ENCODE measurements at places on chromosomes 3 and 15.

- no peak for DNase-seq
Observed at GRCh38 chr3:196931828-196932587, 10.3 kb downstream of the NCBP2 start.

- DNase-seq: no peak
Observed at GRCh38 chr3:187706971-187707370, 4.6 kb upstream of the RTP2 start.

- DNase-seq: peak; percentile 98
Observed at GRCh38 chr3:31004025-31004678, 109.7 kb upstream of the GADL1 start.

DNA sequence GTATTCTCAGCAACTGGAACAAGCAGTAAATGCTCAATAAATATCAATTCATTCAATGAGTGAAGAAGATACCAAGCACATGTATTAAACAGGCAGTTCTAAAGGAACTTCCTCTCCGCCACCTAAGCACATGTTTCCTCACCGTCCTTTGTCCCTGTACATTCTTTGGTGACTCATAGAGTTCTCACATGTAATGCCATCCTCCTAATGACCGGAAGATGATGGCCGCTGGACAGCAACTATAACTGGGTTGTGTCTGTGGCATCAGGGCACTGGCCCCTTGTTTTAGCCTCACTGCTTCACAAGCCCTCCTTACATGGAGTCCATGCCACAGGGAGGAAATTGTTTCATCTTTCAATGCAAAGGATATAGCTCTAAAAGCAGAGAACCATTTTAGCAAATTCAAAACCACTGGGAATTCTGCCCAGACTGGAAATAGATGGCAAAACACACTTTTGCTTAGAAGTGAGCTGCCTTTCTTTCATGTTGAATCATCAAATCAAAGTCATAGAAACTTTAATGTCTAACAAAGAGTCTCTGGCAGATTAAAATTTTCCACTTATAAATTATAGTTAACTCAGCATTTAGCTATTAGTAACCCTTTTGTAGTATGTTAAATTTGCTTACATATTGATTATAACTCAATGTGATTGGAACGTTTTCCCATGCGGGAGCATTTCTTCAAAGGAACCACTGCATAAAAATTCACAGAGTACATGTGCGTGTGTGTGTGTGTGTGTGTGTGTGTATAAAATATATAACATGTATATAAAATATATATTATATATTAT, 74.1 kb downstream of the GAP43 start:
- peak; percentile 47 for DNase-seq

DNA sequence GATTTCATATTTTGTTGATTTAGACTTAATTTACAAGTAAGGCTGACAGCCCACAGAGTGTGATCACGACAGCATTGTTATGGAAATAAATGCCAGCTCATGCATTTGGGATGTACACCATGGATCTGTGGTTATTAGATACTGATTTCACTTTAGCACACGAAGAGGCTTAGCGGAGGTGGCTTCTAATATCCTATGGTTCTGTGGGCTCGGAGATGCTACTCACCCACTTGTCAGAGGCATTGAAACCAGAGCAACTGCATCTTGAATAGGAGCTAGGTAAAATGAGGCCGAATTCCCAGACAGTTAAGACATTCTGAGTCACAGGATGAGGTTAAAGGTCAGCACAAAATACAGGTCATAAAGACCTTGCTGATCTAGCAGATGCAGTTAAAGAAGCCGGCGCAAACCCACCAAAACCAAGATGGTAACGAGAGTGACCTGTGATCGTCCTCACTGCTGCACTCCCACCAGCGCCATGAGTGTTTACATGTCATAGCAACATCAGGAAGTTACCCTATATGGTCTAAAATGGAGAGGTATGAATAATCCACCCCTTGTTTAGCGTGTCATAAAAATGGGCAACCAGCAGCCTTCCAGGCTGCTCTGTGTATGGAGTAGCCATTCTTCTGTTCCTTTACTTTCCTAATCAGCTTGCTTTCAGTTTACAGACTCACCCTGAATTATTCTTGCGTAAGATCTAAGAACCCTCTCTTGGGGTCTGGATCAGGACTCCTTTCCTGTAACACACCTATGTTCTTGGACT, 117.5 kb downstream of the PGPEP1L start:
- peak; percentile 98 for DNase-seq

DNA sequence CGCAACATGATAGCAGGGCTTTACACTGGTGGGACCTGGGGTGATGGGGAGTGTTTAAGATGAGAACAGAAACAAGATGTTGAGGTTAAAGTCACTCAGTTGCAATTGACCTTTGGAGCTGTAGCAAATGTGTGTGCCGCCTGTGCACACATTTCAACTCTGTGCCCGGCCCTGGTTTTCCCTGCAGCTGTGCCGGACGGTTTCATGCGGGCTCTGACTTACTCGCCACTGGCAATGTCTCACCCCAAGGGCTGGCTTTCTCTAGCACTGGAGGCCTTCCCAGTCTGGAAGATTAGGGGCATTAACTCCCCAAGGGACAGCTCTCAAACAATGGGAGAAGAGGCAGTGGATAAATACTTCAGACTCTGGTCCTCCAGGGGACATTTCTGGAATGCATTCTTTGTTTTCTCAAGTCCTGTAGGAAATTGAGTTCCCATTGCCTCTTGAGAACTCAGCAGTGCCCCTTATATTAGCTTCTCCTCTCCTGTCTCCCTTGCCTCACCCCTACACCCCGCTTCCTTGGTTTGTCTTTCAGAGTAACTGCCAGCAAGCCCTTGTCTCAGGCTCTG, 152.5 kb downstream of the EDEM1 start:
- no peak for DNase-seq

DNA sequence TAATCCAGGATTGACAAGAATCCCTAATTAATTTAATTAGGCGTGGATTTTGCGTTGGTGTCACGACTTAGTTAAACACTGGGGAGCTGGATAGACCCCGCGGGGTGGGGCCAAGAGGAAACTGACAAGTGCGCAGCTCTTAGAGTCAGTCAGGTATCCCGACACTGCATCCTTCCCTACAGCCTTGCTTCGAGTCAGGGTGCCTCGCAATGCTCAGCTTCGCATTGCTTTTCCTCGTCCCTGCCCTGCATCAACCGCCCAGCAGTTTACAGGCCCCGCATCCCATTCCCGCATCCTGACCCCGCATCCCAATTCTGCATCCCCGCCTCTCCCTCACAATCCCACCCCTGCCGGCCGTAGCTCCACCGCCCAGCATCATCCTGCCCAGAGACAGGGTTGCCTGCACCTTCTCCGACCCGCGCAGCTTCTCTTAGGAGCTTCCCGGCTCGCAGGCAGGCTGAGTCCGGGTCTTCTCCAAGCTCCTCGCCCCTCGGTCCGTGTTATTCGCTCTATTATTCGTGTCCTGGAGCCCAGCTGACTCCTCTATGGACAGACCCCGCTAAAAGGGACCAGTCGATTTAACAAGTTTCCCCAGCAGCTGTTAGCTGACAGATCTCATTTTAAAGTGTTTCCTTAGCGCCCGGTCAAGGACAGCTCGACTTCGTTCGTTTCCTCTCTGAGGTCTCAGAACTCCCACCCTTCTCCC, 699 bp upstream of the SHOX2 start:
- peak; percentile 33 for DNase-seq

- peak; percentile 58 for DNase-seq
Observed at GRCh38 chr15:58793862-58794261, 22.8 kb downstream of the MINDY2 start.

DNA sequence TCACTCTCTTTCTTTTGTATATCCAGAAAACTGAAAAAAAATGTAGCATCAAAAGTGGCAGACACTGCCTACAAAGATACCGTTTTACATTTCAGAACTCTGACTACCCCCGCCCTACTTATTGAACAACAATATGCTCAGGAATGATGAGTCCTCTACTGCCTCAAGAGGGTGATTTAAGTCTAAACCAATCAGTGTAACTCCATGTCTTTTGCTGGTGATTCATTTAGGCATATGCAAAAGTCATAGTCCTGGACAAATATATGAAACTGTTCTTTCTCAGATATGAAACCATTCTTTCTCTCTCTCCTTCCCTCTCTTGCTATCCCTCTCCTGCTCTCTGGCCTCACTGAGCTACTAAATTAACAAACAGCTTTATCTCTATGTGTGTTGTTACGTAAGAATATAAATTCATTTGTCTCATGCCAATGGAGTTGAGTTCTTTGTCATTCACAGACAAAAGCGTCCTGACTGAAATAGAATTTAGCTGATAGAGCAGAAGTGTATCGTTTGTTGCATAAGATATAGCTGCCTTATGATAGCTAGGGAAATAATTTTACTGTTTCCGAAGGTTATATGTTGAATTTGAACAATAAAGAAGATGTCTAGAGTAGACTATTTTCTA, 133.7 kb upstream of the OSTN start:
- DNase-seq: peak; percentile 70

DNA sequence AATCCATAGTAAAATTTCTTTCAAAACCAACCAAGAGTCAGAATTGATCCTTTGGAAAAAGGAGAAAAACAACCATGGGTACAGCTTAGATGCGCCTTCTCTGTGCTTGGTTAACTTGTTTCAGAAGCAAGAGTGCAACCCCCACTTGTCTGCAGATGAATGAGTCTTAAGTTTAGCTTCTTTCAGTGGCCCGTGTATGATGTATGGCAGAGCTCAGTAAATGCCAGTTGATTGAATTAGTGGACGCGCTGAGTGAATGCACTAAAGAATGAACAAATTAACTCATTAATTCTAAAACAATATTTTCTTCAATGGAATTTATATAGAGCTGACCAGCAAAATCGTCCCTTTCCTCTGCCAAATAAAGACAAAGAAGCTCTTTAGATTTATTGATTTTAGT, 67.0 kb upstream of the ARHGEF3 start:
- DNase-seq: no peak

- DNase-seq: no peak
Observed at GRCh38 chr15:40499931-40500330, 29.1 kb downstream of the CHST14 start.

- DNase-seq: peak; percentile 98
Observed at GRCh38 chr15:72272213-72272996, at the start of gene PARP6. Gene PARP6 (minus strand): TSS chr15:72272554. CDS start chr15:72267477, 5,077 bp downstream.

DNA sequence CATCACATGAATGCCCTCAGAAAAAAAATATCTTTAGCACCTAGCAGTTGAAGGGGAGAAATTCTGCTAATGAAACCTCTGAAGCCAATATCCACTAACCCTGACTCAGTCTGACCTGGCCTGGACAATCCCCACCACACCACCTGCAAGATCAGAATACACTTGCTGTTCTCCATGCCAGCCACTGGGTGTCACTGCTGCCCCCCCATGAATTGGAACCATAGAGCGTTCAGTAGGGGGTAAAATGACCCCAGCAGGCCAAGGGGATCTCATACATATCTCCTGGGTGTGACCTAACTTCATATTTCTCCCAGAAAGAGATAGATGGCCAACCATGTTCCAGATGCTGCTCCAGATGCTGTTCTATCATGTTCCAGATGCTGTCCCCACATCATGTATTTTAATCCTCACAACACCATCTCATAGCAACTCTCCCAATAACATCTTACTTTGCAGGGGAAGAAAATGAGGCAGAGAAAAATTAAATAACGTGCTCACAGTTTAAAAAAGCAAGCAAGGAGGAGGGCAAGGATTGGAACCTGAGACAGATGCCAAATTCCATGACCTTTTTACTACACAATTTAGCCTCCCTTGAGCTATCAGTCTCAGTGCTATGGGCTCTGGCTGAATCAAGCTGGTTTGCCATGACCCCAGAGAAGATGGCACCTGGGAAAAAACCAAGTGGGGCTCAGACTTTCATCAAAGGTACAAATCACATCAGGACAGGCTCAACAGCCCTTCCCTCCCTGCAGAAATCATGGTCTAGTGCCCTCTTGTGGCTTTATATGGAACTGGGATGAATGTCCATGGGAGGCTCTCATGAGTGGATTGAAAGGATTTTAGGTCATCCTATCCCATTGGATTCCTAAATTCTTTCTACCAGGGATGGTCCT, 12.4 kb downstream of the NTRK3 start:
- peak; percentile 52 for DNase-seq

Data from fibroblast of skin of right biceps (primary cell).